CD4-positive, alpha-beta T cell treated with Interleukin-1 beta for 1 hour (primary cell): ENCODE measurements at places on chromosomes 5 and 9.

DNA sequence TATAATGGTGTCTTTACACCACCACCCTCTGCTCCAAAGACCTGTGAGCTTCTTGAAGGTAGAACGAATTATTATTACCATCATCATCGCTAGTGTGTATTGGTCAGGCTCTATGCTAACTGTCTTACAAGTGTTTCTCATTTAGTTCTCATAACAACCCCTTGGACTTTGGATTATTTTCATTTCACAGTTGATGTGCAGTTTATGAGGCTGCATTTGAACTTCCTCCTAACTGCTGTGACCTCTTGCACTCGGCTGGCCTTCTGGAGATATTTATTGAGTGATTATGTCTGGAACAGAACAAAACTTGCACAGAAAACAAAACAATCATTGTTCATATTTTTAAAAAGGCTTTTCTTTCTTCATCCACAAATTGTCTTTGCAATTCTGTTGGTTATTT is 306.3 kb upstream of the SGCD start:
- no peak for DNase-seq

GRCh38 chr5:158880483-158881001 is 219.2 kb downstream of the EBF1 start:
- no peak for DNase-seq

DNA sequence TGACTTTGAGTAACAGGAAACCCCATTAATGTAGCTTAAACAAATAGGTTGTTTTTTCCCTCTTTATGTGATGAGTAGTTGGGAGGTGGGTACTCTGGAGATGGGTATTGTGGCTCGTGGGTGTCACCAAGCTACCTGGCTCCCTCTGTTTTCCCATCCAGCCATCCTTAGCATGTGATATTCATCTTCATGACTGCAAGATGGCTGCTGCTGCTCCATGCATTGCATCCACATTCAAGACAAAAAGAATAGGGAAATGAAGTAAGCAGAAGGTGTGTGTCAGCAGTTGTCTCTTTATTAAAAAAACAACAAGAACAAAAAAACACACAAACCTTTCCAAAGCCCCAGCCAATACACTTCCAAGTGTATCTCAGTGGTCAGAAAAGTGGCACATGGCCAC is 6.5 kb upstream of the ARHGAP26 start:
- DNase-seq = no peak

- no peak for DNase-seq
These were observed 11.4 kb downstream of the BHMT start for GRCh38 chr5:79122973-79123372.

- DNase-seq = no peak
These were observed 33.4 kb upstream of the BARHL1 start for GRCh38 chr9:132548751-132549640.

GRCh38 chr5:138978581-138978980 is 103.4 kb upstream of the LRRTM2 start:
- DNase-seq = no peak

GRCh38 chr9:93298498-93299417 is 114.8 kb downstream of the WNK2 start:
- DNase-seq = no peak

- no peak for DNase-seq
These were observed 273.9 kb upstream of the ADRA1B start for GRCh38 chr5:159642379-159642778.

DNA sequence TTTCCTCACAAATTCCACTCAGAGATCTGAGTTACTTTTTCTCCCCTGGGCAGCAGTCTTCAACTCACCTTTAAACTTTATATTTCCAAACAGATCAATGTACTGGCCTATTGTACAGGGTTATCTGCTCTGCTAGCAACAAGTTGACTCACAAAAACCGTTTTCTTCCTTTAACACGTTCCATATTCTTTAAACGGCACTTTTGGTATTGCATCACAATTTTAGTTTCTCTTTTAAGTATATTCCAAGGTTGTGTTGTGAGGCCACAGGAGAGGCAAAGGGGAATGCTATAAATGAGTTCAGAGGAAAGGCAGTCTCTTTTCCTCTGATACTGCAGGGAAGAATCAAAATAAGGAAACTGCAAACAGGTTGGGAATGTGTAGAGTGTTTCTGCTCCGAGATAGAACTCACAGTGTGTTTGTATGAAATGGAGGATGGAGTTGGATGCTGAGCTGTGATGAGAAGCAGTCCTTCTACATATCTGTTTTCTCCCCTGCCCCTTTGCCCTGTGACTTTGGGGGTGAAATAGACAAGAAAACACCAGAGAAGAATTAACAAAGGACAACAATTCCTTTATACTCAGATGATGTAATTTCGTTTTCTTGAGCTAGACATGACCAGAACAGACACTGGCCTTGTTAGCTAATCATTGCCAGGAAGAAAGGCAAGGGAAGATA is 9.9 kb upstream of the ALDOB start:
- DNase-seq = no peak

DNA sequence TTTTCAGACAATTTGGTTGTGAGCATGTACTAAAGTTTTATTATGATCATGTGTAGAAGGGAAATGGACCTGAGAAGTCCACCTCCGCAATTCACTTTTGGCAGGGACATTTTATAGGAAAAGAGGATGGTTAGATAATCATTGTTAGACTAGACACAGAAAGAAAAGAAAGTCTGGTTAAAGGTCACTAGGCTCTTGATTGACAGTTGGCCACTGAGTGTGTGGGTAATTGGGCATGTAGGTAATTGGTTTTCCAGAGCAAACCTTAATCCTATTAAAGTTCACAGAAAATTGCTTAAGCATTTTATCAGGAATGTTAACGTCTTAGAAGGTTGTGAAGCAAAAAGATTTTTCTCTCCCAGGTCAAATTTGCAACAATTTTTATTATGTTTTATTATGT is 158.5 kb upstream of the CLINT1 start:
- DNase-seq = no peak

DNA sequence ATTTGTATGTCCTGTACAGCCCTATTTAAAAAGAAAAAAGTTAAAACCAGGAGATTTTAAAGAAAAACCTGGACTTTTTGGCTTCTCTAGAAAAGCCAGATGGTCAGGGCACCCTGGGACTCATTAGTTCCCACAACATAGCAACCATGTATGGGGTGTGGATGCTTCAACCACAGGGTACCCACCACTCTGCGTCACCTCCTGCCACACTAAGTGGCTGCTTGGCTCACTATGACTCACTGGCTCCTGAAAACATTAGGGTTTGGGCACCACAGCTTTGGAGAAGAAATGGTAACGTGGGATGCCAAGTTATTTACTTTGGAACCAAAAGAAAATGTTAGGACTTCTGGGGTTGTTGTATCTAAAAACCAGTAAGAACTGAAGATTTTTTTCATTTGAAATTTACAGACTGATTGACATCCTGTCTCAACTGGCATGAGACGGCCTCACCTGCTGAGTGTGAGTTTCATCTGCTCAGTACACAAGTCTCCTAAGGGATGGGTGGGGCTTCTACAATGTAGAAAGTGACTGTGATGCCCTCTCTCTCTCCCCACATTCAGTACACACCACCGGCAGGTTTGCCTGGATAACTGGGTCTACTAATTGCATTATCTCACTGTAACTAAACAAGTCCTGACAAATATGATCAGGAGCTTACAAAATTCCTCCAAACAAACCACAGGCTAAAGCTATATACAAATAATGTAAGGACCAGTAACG is 103.9 kb downstream of the ESM1 start:
- DNase-seq = no peak

GRCh38 chr9:121499427-121500164 is at the start of gene GGTA1:
Gene GGTA1 (minus strand): TSS chr9:121499844. CDS start chr9:121467922, 31,922 bp downstream.
- peak; percentile 25 for DNase-seq

DNA sequence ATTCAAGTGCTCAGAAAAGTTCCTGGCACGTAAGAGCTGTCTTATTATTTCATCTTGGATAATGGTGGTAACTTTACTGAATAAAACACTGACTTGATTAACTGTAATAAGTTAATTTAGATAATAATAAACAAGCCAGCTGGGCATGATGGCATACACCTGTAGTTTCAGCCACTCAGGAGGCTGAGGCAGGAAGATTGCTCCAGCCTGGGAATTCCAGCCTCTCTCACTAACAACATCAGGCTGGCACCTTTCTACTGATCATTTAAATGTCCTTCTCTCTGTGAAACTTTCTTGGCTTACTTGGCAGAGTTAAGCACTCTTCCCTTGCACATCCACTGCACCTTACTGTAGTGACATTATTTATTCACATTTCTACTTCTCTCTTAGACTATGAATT is 20.0 kb downstream of the STOM start:
- DNase-seq = no peak

GRCh38 chr9:36559036-36559695 is 13.5 kb upstream of the MELK start:
- no peak for DNase-seq

- no peak for DNase-seq
These were observed 423.9 kb downstream of the DMRT2 start for GRCh38 chr9:1473956-1474634.

DNA sequence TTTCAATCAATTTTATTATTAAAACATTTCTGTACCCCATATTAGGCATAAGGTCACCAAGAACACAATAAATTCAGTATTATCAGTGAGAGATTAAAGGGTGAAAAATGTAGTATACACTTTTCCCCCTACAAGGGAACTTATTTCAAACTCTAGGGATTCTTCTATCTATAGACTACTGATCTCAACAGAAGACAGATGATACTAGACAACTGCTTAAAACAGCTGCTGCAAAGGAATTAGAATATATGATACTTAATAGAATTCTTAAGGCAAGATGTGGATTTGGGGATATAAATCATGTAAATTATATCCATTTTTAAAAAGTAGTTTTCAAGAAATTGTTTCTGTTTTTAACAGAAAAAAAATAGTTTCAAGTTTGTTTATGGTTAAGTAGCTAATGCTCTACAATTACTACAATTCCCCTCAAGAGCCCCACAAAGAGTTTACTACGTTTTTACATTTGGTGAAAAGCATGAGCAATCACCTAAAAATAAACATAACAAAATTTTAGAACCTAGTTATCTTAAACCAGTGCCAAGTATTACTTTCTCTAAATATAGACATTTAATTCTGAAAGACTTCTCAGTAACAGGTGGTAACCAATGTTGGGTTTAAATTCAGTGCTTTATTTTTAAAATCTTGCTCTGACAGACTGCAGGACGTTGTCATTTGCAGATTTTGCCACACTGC is 6.0 kb downstream of the KIF24 start:
- no peak for DNase-seq

DNA sequence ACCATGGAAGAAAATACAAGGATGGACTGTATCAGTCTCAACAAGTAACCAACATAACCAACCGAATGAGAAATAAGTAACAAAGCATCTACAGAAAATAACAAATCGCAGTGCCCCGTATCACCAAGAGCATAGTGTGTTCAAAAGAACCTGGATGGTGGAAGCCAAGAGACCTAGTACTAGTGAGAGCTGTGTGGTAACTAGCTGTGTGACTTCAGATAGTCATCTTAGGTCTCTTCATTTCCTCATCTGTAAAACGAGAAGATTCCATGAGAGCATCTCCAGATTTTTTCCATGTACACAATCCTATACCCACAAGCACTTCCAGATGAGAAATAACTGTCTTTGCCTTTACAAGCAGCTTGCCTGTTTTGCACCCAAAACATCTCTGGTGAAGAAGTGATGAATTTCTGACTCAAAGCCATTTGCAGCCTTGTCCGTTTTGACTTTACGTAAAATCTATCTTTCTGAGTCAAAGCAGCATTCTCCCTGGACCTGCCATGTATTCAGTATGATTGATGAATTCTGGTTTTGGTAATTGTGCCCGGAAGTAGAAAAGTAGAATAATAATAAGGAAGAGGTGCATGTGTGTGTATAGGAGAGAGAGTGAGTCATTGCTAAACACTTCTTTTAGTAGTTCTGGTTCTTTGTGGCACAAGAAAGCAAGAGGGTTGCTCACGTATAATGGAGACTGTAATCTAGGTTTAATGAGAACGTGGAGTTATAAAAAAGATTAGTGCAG is 41.0 kb downstream of the AOPEP start:
- DNase-seq = no peak

- DNase-seq = no peak
These were observed 697.3 kb downstream of the CETN3 start for GRCh38 chr5:89712134-89712700.

GRCh38 chr9:36029765-36030528 is 6.8 kb upstream of the RECK start:
- no peak for DNase-seq

DNA sequence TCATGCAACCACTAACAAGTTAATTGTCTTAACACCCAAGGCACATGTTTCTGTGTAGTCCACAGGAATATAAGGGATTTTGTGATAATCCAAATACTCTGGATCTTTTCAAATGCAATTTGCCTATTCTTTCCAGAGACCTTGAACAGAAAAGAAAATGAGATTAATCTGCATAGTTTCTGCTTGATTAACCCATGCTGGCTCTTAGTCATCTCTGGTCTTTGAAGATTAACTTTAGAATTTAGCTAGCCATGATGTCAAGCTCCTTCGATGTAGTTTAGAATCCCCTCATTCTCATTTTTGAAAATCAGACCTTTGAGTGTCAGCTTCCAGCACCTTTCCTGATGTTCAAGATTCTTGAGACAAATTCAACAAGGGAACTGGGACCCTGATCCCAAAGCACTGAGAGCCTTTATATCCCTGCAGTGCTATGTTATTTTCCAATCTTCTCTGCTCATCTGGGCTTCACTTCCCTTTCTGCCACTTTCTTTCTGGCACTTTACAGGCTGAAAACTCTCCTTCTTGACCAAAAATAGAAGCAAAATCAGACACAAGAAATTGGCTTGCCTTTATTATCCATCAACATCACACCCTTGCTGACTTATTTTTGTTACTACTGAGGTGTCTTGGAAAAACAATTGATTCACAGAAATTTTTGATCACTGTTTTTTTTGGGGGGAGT is 155.5 kb downstream of the PALM2AKAP2 start:
- DNase-seq = no peak

- no peak for DNase-seq
These were observed 15.0 kb downstream of the SEMA4D start for GRCh38 chr9:89482901-89483361.

DNA sequence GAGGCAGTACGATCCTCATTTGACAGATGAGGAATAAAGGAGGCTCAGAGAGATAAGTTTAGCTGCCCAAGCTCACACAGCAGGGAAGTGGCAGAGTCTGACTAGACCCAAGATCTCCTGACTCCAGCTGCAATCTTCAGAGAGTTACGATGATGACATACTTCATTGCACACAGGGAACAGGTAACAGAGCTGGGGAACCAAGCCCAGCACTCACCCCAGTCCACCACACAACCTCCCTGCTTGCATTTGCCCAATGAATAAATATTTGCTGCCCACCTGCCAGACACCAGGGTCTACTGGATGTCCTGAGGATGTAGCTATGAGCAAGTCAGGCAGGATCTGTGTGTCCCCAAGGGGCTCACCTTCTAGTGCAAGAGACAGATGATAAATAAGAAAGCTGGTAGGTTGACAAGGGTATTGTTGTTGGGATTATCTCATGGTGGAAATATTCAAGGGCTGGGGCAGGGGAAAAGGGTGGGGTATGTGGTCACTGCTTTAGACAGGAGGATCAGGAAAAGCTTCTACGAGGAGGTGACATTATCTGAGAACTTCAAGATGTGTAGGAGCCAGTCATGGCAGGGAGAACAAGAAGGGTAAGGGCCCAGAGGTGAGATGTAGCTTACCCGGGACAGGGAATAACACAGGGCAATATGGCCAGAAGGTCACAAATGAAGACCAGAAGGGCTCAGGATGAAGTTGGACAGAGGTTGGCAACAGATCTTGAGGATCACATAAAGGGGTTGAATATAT is 28.6 kb upstream of the CPEB4 start:
- no peak for DNase-seq

GRCh38 chr5:149572170-149572569 is 9.1 kb upstream of the ARHGEF37 start:
- DNase-seq = no peak
